NCI-H345 (cell line): ENCODE measurements at places on chromosomes 6 and 20.

DNA sequence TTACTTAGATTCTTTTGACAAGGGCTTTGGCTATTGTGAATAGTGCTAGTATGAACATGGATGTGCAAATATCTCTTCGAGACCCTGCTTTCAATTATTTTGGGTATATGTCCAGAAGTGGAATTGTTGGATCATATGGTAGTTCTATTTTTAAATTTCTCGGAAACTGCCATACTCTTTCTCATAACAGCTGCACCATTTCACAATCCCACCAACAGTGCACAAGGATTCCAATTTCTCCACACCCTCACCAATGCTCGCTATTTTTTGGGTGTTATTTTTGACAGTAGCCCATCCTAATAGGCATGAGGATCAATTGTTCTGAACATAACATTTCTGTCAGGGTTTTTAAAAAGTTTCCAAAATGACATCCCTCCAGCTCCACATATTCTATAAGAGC is 69.2 kb upstream of the ESR1 start:
- no peak for DNase-seq

DNA sequence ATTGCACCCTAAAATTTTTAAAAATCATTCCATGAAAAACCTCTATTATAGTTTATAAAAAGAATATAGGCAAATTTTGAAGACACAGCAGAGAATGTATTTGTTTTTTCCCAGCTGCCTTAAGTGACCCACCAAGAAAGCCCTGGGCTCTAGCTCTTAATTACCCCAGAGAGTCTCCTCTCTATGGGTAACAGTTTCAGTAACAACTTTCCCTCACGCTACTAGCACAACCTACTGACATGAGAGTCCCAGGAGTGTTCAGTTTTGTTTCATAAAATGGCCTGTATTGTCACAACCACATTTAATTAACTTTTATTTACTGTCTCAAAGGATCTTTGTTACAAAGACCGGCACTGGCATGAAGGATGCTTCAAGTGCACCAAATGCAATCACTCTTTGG is 41.5 kb downstream of the FHL5 start:
- peak; percentile 81 for DNase-seq

- DNase-seq, result no peak
Measured at GRCh38 chr20:15278041-15278440, 940.6 kb upstream of the FLRT3 start.

DNA sequence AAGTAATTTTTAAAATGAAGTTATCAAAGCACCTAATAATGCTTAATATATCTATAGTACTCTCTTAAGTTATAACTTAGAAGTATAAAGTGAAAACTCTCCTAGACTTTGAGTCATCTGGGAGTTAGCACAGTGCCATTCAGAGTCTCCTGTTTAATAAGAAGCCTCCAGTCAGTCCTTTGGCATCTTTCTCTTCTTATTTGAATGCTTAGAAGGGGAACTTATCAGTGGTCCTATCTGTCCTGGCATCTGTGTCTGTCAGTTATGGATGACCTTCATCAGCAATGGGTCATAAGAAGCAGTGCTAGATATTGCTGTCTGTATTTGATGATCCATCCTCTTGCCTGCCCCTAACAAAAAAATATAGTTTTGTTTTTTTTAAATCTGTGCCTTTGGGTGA is 15.2 kb downstream of the TMEM200A start:
- no peak for DNase-seq

DNA sequence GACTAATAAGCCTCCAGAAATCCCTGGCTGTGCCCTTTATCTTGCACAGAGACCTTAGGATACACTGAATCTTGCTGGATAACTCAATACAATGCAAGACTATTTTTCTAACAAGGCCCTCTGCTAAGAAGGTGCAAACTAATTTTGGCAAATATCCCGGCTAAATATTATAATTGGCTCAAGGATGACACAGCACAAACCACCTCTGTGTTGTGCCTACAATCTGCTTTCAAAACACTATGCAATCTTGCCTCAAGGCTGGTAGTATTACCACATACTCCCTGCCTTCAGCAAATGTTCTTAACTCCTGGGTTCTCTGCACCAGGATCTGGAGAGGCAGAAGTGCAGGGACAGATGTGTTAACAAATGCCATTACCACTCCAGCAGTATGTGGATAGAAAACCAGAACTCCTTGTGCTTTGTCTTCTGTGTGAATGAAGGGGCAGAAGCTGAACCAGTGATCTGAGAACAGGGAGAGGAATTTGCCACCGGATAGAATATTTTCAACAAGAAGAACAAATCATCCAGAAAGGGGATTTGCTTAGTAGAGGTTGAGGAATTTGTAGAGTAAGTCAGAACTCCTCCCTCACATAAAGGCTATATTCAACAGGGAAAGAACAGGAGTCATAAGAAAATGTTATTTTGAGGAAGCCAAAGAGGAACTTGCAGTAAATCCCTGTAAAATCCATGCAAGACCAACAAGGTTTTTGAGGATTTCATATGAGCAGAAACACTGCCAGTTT is 74.1 kb upstream of the SLC4A11 start:
- DNase-seq, result no peak

DNA sequence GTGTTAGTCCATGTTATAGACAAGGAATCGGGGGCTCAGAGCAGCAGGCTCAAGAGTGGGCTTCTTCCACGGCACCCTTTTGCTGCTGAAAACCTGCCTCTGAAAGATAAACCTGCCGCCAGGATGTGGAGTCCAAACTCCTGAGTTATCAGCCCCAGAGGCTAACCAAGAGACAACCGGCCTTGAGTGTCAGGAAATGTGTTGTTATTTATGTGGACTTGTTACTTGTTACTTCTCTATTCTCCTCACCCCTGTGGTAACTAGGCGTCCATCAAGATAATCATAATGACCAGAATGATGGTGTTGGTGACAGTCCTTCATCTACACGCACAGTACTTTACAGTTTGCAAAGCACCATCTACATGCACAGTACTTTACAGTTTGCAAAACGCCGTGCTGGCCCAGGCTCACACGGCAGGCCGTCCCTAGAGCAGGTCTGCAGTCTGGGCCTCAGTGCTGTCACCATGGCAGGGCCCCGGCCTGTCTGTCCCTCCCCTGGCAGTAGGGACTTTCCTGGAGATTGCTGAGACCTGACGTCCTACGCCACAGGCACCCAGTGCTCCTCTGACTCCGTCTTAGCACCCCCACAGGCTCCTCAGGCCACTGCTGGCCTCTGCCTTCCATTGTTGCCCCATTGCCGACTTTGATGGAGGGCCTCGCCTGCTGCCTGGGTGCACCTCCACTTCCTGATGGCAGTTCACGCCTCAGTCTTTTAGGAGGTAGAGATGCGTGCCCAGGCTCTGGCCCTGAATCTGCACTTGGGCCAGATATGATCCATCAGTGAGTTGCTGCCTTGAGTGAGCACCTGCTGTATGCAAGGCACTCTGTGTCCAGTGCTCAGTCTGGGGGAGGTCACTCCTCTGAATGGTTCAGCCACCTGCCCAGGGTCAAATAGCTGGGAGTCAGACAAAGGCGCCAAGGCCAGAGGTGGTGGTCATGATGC is 9.1 kb upstream of the BPIFB4 start:
- DNase-seq, result no peak

GRCh38 chr6:137661601-137662000 is 167.4 kb upstream of the OLIG3 start:
- no peak for DNase-seq

GRCh38 chr6:107082045-107082444 is 33.3 kb downstream of the BEND3 start:
- DNase-seq, result no peak
